IMR-90 (cell line): ENCODE measurements at places on chromosomes 16 and 17. TPM values are rescaled to one million over a fixed set of nuclear protein-coding genes. Genes with fewer than 3 reads are reported as not detected.

CLCN7 gene
- 10.8 TPM in 2 replicates for total RNA-seq

TRPV2 gene
- 27.2 and 30.8 TPM in 2 replicates for total RNA-seq

ALDOC gene
- total RNA-seq: 46.1 and 47.0 TPM in 2 replicates

NARF gene
- 70.8 and 83.7 TPM in 2 replicates for total RNA-seq

SCNN1B gene
- total RNA-seq: not detected in 2 replicates

GJC1 gene
- 53.3 and 69.7 TPM in 2 replicates for total RNA-seq

COL1A1 gene
- total RNA-seq: 1,825 and 2,180 TPM in 2 replicates

MYL4 gene
- 0.28 TPM in 1 of 2 replicates, not detected in the other for total RNA-seq

PARN gene
- total RNA-seq: 25.1 and 31.1 TPM in 2 replicates
